ENCODE measurements at places on chromosomes 6 and 20.
A peak's percentile ranks its signal among the peaks of the same experiment; 100 is the strongest.

GRCh38 chr20:62019144-62019805 is 46.4 kb downstream of the TAF4 start:
- no peak for DNase-seq

- DNase-seq, result no peak
Observed at GRCh38 chr6:84003131-84003530, 30.4 kb upstream of the MRAP2 start.

GRCh38 chr20:38601216-38602184 is at the start of gene ARHGAP40:
Gene ARHGAP40, plus strand, starts transcription at chr20:38601809.
- no peak for DNase-seq

- DNase-seq, result no peak
Observed at GRCh38 chr6:1109134-1109533, 202.8 kb upstream of the FOXQ1 start.

- DNase-seq, result no peak
Observed at GRCh38 chr20:47487175-47487917, 14.3 kb upstream of the NCOA3 start.

GRCh38 chr6:163333701-163334663 is 80.5 kb upstream of the QKI start:
- DNase-seq, result no peak

- no peak for DNase-seq
Observed at GRCh38 chr20:14799545-14800216, 462.3 kb upstream of the FLRT3 start.

DNA sequence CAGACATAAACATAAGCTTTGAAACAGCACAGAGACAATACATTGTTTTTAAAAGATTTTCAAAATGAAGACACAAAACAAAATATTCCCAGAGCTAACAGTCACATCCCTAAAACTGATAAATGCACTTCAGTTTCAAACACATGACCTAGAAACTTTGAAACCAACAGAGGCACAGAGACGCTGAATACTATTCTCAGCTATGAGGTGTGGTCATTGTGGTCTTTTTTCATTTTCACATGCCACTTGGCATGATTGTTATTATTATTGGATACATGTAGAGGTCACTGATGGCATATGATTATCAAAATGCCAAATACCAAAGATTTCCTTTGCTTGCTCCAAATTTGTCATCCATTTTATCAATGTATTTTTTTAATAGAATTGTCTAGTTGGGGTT is 306.9 kb downstream of the QKI start:
- DNase-seq, result no peak

- no peak for DNase-seq
Observed at GRCh38 chr20:9794831-9795230, 44.0 kb downstream of the PAK5 start.

DNA sequence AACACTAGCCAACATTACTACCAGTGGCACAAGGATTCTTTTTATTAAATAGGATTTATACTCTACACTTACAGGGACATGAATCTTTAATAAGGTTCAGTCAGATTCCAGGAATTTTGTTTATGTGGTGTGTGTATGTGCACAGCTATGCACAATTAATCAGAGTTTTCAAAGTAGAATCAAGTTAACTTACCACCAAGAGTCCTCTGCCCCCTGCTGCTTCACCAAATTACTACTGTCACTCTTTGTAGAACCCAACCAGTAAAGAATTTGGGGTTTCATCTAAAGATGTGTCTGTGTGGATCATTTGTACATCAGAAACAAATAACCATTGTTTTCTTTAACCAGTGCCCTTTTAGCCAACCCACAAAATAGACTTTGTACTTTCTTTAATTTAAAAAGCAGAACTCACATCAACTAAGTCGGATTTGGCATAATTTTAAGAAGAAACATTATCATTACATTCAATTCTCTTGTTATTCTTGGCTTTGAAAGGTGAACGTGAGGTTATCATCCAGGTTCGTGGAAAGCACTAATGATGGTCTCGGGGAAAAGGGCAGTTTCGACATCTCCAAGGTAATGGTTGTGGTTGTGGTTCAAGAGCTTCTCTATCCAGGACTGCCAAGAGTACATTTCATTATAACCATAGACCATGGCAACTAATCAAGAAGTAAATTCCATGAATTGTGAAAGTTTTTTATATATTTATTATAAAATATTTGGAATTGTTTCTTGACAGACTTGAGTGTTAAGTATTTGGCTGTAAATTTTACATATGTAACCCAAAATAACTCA is 514.3 kb upstream of the ID4 start:
- no peak for DNase-seq

DNA sequence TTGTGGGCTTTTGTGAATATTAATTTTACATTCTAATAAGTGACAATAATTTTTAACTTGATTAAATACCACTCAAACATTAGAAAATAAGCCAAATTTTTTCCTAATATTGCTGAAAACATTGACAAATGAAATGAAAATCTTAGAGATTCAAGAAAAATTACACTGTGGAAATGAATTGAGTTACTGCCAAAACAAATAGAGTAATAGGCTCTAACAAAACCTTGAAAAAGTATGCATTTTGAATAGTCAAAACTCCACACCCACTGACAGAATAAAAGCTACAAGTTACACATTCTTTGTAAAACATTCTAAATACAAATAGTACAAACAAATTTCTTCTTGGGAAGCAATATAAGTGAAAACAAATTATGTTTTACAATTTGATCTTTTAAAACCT is 5.9 kb downstream of the TBX18 start:
- DNase-seq, result no peak

GRCh38 chr6:34834789-34835518 is 43.1 kb downstream of the BLTP3A start:
- peak; percentile 22 for DNase-seq

- DNase-seq, result no peak
Observed at GRCh38 chr6:165985806-165986299, 181.8 kb downstream of the TBXT start.

- no peak for DNase-seq
Observed at GRCh38 chr6:45724027-45724426, 291.6 kb downstream of the CLIC5 start.

DNA sequence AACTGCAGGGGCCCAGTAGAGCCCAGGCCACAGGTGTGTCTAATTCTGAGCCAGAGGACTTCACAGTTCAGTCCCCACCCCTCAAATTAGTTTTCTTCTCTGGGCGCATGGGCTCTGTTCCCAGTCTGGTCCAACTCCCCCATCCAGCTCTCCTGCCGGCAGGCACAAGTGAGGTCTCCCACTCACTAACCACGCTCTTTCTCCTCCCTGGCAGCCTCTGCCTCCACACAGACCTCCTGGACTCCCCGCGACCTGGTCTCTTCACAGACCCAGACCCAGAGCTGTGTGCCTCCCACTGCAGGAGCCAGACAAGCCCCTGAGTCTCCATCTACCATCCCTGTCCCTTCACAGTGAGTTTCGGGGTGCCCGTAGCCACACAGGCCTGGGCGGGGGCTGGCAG is 6.2 kb downstream of the NCR2 start:
- DNase-seq, result no peak

DNA sequence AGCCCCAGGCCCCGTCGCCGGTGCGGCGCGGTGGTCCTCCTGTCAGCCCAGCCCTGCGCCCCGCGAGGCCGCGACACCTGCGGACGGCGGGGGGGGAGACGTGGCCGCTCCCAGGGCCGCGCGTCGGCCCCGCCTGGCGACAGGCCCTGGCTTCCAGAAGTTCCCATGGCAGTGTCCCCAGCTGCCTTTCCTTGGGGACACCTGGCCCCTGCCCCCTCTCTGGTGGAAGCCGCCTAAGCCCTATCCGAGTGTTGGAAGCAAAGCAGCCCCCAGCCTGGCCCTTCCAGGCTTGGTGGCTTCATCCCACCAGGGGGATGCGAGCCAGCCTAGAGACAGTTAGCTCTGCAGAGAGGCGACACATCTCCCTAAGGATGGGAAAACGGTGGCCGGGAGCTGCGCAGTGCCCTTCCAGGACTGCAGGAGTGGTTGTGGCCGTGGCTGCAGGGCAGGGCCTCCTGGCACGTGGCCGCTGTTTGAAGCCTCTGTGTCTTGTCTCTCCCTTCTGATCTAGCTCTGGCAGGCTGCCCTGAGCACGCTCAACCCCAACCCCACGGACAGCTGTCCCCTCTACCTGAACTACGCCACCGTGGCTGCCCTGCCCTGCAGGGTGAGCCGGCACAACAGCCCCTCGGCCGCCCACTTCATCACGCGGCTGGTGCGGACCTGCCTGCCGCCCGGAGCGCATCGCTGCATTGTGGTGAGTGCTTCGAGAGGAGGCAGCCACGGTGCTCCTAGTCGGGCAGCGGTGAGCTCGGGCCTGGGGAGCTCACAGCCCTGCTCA is 816 bp downstream of the NPEPL1 start:
- no peak for DNase-seq

- DNase-seq, result no peak
Observed at GRCh38 chr20:45827030-45827652, at the start of gene TNNC2. Gene TNNC2, minus strand, starts transcription at chr20:45827312. Its CDS starts 64 bp downstream, at chr20:45827248.

- no peak for DNase-seq
Observed at GRCh38 chr6:5275497-5275896, 14.2 kb downstream of the FARS2 start.

- DNase-seq, result no peak
Observed at GRCh38 chr6:85484948-85485347, 35.1 kb downstream of the NT5E start.

DNA sequence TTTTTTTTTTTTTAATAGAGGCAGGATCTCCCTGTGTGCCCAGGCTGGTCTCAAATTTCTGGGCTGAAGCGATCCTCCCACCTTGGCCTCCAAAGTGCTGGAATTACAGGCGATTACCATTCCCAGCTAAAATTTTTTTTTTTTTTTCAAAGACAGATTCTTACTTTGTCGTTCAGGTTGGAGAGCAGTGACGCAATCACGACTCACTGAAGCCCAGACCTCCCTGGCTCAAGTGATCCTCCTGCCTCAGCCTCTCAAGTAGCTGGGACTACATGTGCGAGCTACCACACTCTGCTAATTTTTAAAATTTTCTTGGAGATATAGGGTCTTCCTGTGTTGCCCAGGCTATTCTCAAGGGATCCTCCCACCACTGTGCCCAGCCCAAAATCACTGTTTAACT is 58.0 kb upstream of the MYO6 start:
- no peak for DNase-seq

- no peak for DNase-seq
Observed at GRCh38 chr20:35431621-35432429, 6.2 kb downstream of the GDF5 start.

- DNase-seq, result no peak
Observed at GRCh38 chr6:84161190-84161589, 66.3 kb downstream of the CEP162 start.

GRCh38 chr20:50450881-50451752 is 59.1 kb upstream of the PTPN1 start:
- no peak for DNase-seq

- DNase-seq, result no peak
Observed at GRCh38 chr6:13769655-13770053, 44.7 kb downstream of the MCUR1 start.

DNA sequence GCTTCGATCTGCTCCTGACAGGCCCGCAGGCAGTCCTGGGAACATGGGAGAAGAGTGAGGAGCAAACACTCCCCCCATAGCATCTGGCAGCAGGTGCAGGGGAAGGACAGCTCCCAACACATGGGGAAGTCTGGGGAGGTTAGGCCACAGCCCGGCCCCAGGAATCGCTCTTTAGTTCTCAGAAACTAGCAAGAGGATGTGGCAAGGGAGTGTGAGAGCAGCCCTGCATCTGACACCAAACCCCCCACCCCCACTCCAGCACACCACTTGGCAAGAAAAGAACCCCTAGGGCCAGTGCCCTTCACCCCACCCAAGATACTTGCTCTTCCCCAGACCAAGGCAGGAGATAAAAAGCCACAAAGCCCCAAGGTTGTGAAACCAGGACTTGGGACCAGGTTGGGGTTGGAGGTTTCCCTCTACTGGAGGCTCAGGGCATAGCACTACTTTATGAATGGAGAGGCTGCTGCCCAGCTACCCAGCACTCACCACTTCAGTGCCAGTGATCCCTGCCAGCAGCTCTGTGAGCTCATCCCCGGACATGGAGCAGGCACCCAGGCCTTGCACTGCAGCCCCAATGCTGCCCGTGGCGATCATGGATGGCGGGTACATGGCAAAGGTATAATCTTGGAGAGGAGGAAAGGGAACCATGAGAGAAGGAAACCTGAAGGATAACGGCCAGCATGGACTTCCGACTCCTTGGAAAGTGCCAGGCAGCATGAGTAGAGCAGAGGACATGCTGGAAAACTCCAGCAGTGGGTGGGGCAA is 5.4 kb downstream of the CCND3 start:
- DNase-seq, result peak; percentile 60

- peak; percentile 41 for DNase-seq
Observed at GRCh38 chr6:78909391-78909790, 42.0 kb downstream of the IRAK1BP1 start.

DNA sequence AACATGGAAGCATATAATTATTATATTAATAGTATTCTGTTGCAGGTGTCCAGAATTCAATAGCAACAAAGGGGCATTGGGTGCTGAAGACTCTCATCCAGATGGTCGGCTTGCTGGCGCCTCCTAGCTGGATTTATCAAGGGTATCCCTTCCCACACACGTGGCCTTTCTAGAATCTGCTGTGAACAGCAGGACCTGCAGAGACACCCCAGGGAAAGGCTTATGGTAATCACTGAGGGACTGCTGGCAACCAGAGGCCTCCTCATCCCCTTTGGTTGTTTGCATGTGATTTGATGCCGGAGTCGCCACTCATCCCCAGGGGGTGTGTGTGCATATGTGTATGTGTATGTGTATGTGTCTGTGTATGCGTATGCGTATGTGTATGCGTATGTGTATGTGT is 20.6 kb downstream of the ZFP64 start:
- no peak for DNase-seq

DNA sequence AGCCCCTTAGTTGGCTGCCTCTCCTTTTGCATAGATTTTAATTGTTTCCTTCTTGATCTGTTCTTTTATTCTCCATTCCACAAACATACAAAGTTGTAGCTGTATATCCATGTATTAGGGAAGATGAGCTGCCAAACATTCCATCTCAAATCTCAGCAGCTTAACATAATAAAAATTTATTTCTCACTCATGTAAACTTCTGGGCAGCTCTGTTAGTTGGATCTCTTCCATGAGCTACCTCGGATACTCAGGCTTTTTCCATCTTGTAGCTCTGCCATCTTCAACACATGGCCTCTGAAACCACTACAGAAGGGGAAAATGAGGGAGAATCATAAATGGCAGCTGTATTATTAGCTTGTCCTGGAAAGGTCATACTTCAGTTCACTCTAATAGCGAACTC is 149.4 kb upstream of the BMP2 start:
- no peak for DNase-seq

DNA sequence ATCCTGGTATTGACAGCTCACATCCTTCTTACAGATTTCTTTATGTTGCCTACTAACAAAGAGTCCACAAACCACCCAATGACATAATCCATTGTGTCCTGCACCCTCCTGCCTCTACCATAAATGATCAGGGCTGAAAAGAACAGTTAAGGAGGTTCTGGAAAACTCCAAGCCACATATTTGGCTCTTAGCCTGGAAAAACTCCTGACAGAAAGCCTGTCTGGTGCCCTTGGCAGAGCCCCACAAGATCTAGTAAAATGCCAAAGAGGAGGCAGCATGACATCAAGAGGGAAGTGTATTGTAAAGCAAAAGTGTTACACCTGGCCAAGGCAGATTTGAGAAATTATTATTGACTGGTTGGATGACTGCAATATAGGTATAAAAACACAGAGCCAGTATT is 126.4 kb upstream of the VGLL2 start:
- no peak for DNase-seq

GRCh38 chr6:21587179-21587960 is 6.2 kb upstream of the SOX4 start:
- no peak for DNase-seq
